ENCODE measurements at places on chromosomes 11 and 22.
A peak's percentile ranks its signal among the peaks of the same experiment; 100 is the strongest.

GRCh38 chr11:46505741-46506482 lies 87.9 kb downstream of the AMBRA1 start:
- no peak for DNase-seq

DNA sequence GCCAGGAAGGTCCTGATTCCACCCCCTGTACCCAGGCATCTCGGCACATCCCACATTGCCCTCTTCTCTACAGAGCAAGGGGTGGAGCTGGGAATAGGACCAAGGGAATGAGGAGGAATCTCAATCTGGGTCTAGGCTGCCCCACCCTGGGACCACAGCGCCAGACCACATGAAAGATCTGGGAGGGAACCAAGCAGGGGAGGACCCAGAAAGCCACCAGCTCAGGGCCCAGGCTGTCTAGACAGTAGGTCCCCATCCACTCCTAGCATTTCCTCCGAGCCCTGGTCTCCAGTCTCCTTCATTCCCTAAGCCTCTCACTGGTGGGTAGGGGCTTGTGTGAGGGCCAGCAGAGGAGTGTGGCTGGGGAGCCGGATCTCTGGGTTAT lies 11.6 kb downstream of the PHLDB1 start:
- peak; percentile 28 for DNase-seq

- DNase-seq: no peak
Observed at GRCh38 chr11:60701469-60701818, 2.0 kb downstream of the MS4A8 start.

GRCh38 chr22:40006641-40007040 lies 11.9 kb downstream of the FAM83F start:
- no peak for DNase-seq

GRCh38 chr22:27801616-27802345 lies at the start of gene MN1:
MN1 (minus strand) TSS chr22:27801756; CDS start chr22:27800543, 1,213 bp downstream.
- DNase-seq: peak; percentile 88

DNA sequence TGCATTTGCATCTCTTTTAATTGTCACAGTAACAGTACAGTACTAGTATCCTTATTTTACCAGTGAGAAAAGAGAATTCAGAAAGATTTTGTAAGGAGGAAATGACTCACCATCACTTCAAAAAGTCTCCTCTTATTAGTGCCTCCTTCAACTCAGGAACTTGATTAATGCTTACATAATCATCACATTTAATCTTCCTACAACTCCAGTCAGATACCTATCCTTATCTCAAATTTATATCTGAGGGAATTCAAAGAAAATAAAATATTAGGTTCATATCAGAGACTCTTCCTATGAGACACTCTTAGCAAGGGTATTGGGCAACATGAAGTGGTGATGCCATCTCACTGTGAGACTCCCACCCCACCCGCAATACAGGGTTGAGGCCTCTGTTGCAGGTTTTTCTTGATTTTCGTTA lies 26.1 kb upstream of the CTSC start:
- no peak for DNase-seq

GRCh38 chr22:26546282-26546681 lies 34.0 kb upstream of the TFIP11 start:
- DNase-seq: no peak

Measured in right kidney (tissue), 9 donors.